ENCODE measurements at places on chromosomes 11 and 22.
A peak's percentile ranks its signal among the peaks of the same experiment; 100 is the strongest.

- ATAC-seq, result no peak
Observed at GRCh38 chr11:115182282-115182955, 321.8 kb downstream of the CADM1 start.

GRCh38 chr11:121119440-121119839 is 18.4 kb downstream of the TECTA start:
- no peak for ATAC-seq

GRCh38 chr22:43446916-43447315 is 35.1 kb downstream of the MPPED1 start:
- no peak for ATAC-seq

GRCh38 chr11:45929486-45930030 is 7.1 kb downstream of the LARGE2 start:
- peak; percentile 25 for ATAC-seq

- ATAC-seq, result no peak
Observed at GRCh38 chr11:93340223-93340622, 9.7 kb downstream of the DEUP1 start.

DNA sequence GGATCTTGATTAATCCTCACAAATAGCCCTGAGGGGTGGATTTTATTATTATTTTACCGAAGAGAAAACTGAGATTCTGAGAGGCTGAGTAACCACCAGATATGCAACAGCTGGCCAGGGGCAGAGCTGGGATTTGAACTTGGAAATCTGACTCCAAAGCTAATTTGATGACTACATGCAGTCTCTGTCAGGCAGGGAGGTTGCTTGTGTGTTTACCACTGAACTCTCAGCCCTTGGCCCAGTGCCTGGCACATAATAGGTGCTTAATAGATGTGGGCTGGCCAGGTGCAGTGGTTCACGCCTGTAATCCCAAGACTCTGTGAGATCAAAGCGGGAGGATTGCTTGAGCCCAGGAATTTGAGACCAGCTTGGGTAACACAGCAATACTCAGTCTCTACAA is 121.7 kb upstream of the CRYBB3 start:
- ATAC-seq, result no peak

DNA sequence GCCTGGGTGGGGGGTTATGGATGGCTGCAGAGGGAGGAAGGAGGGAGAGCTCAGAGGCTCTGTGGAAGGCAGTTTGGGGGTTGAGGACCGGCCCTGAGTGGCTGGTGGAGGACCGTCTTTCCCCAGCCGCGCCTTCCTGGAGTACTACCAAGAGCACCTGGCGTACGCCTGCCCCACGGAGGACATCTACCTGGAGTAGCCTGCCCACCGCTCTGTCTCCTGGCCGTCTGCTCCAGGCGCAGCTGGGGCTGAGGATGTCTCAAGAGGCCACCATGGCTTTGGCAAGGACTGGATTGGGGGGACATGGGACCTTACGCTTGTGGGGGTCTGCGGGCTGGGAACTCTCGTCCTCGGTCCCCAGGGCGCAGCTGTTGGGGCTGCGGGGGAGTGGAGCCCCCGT is 10.0 kb downstream of the MAPK8IP2 start:
- ATAC-seq, result no peak

GRCh38 chr11:2472428-2473186 is 27.8 kb downstream of the KCNQ1 start:
- ATAC-seq, result no peak

- ATAC-seq, result no peak
Observed at GRCh38 chr22:31139866-31140716, at the start of gene PLA2G3. Gene PLA2G3 (minus strand): TSS chr22:31140508. CDS start chr22:31140354, 154 bp downstream.

GRCh38 chr11:1049071-1049405 is 12.5 kb upstream of the MUC6 start:
- ATAC-seq, result no peak

DNA sequence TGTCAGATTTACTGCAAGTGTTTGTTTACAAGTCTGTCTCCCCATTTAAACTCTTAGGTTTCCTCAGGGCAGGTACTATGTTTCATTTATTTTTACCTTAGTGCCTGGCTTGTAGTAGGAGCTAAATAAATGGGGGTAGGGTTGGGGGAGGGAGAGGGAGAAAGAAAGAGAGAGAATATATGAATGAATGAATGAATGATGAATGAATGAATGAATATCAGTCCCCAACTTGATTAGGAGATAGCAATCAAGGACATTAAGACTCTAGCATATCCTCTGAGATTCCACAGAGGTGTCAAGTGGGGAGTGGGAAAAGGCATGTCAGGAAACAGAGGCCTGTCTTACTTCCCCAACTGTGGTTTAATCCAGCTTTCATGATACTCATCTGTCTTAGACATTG is 83.2 kb downstream of the ME3 start:
- no peak for ATAC-seq

DNA sequence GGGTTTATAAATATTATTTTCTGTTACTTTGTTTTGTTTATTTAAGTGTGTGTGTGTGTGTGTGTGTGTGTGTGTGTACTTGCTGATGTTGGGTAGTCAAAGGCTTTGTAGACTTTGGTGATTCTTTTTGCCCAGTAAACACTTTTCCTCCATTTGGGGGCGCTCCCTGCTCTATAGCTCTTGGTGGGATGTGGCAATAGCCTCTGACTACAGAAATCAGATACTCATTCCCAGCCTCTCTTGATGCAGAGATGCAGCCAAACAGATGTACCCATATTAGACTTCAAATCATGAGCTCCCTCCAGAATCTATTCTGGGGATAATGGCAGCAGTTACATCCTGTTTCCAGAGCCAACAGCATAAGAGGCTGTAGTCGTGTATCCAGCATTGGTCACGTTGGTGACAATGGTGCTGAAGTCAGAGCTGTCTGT is 33.4 kb upstream of the APOL5 start:
- ATAC-seq, result no peak

DNA sequence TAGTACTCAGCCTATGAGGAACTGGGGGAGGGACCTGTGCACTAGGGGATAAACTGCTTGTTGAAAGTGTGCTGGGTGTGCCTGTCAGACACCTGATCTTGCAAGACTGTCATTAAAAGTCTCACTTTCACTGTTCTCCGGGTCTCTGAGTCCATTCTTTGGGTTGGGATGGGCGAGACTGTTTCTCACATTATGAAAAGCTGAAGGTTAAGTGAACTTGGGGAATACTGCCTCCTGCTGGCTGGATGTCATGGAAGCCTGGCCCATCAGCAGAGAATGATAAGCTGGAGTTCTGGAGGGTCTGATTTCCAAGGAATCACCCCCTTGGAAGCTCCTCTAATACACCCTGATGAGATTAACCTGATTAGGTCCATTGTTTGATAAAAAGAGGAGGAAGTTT is 9.0 kb upstream of the VPREB1 start:
- no peak for ATAC-seq

DNA sequence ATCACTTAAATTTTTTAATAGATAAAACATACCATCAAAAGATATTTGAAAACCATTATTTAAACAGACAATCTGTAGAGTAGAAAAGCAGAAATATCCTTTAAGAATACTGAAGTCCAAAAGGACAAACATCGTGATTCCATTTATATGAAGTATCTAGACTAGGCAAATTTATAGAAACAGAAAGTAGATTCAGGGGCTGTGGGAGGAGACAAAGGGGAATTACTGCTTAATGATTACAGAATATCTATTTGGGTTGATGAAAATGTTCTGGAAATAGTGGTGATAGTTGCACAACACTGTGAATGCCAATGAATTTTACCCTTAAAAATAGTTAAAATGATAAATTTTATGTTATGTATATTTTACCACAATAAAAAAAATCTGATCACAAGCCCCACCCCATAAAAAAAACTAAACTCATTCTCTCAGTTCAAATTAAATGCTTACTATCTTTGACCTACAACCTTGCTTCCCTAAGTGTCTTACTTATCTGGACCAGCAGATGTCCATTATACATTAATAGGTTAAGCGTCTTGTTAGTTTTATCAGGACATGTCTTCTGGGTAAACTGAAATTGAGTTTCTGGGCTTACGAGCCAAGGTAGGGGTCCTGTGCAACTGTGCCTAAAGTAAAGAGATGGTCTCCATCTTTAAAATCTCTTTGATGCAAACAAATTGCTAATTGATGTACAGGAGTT is 86.3 kb downstream of the FCHSD2 start:
- no peak for ATAC-seq

GRCh38 chr22:47943729-47944700 is 1181.6 kb downstream of the TBC1D22A start:
- ATAC-seq, result no peak

- no peak for ATAC-seq
Observed at GRCh38 chr11:12287374-12288211, 89.8 kb upstream of the PARVA start.

DNA sequence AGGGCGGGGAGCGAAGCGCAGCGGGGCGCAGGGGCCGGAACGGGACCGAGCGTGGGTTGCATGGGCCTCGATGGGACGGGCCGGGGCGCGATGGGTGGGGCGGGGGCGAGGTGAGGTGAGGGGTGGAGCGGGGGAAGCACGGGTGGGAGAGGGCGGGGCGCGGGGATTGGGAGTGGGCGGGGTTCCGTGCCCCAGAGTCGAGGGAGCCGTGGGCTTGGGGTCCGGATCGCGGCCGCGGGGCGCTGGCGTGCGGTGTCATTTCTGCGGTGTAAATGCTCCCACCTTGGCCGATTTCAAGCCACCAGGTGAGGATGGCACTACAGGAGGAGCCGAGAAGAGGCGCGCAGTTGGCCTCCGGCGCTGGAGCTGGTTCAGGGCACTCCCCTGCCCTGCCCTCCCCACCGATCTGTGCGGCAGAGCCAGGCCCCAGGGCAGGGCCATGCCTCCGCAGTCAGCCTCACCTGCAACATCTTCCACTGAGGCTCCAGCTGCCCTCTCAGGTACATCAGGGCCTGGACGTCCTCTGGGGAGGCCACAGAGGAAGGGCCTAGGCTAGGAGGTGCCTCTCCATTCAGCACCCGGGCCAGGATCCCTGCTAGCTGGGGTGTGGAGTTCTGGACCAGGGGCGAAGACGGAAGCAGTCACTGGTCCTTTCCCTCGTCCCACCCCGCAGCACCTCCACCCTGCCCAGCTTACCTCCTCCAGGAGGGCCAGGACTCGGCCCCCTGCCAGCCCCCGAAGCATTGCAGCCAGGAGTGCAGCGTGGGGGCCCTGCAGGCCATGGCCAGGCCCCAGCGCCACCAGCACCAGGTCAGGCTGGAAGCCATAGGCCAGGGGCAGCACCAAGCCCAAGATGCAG is 620 bp upstream of the TUBGCP6 start:
- no peak for ATAC-seq

DNA sequence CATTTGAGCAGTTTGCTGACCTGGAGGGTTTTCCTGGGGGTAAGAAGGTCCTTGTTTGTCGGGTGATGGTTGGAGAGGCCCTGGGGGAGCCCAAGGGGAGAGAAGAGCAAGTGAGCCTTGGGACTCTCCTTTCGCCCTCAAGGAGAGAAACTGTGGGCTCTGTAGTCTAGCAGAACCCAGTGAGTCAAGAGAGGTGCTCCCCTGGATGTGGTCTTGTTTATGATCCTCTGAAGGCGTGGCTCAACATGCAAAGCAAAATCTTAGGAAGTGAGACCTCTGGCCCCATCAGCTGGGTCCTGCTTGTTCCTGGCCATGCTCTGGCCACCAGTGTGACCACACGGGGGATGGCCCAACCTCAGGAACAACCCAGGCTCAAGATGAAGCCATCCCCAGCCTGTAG is 66.5 kb upstream of the ALX4 start:
- ATAC-seq, result no peak

DNA sequence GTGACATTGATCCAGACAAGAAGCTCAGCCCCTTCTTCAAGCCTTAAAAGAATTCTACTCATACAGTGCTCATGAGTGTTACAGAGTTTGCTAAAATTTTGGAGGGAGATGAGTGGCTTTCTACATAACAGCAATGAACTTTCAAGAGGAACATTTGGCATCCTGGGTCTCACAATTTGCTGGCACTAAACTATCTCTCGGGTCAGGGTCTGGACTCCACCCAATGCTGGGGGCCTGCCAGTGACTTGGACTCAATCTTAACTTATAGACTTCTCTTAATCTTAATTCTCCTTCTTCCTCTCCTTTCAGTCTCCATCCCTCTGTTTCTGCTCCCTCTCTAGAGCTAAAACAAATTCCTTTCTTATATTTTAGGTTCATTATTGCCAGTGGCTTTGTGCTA is 317.9 kb downstream of the TMEM135 start:
- ATAC-seq, result no peak

GRCh38 chr22:28930357-28931007 is 47.1 kb downstream of the ZNRF3 start:
- no peak for ATAC-seq

GRCh38 chr22:37521236-37521739 is 2.1 kb upstream of the CARD10 start:
- ATAC-seq, result no peak

DNA sequence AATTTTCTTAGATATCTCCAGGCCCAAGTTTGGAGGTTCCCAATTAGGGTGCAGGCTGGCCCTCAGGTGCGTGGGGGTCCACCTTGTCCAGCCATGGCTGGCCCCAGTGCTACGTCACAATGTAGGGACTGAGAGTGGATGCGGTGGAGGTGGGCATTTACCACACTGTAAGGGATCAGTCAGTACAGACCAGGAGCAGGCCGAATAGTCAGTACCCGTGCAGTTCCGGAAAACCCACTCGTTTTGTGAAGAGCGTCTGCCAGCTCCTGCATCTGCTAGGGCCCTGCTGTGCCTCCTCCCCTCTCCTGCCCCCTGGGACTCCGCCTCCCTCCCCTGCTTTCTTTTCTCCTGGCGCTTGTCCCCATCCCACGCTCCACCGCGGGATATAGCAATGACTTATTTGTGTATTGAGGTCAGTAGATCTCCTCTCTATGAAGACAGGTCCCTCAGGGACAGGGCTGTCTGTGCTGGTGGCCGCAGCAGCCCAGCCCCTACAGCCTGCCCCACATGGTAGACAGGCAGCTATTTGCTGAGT is 50.4 kb upstream of the SEPTIN5 start:
- no peak for ATAC-seq

GRCh38 chr11:119338965-119339588 is 1.6 kb downstream of the C1QTNF5 start:
- ATAC-seq, result no peak

- ATAC-seq, result no peak
Observed at GRCh38 chr11:130598433-130598832, 150.0 kb downstream of the ADAMTS15 start.

- no peak for ATAC-seq
Observed at GRCh38 chr11:114163830-114164401, 104.4 kb downstream of the ZBTB16 start.

- ATAC-seq, result no peak
Observed at GRCh38 chr22:30077279-30077880, 2.9 kb upstream of the HORMAD2 start.

DNA sequence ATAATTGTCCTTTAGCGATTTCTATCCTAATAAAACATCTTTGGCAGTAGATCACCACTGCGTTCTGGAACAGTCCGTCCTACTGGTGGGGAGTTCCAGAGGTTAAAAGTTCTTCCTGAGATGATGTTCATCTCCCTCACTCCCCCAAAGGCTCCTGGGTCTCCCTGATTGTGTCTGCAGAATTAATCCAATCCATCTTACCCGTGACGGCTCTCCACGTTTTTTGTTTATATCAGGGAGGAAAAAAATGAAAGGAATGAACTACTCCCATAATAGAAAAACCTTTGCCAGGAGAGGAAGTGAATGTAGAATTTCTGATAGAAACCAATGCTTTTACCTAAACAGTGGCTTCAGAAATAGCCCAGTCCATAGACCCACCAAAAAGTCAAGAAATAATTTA is 81.6 kb downstream of the LARGE1 start:
- no peak for ATAC-seq

Measured in activated CD4-positive, CD25-positive, alpha-beta regulatory T cell treated with anti-CD3 and anti-CD28 coated beads, Interleukin-2, amount 50 U/mL, for 24 hours (primary cell).